ENCODE measurements at places on chromosomes 5 and 9.

DNA sequence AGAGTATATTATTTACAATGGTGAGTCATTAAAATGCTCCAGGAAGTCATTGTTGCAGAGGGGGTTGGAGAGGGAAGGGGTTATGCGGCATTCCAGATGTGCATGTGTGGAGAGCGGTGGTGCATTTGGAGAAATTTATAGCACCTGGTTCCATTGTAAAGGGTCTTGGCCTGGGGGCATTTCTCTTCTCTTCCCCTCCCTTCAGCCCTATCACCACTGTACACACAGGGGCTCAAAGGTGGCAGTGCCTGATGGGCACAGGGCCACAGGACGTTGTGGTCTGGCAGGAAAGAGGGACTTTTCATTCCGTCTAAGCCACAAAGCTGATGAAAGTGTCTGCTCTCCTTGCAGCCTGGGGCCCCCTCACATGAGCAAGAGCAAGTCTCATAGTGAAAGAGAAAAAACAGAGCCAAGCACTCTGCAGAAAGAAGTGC lies 442.4 kb upstream of the ZNF462 start:
- DNase-seq = no peak

GRCh38 chr9:126690431-126691051 lies 76.8 kb downstream of the LMX1B start:
- DNase-seq = no peak

DNA sequence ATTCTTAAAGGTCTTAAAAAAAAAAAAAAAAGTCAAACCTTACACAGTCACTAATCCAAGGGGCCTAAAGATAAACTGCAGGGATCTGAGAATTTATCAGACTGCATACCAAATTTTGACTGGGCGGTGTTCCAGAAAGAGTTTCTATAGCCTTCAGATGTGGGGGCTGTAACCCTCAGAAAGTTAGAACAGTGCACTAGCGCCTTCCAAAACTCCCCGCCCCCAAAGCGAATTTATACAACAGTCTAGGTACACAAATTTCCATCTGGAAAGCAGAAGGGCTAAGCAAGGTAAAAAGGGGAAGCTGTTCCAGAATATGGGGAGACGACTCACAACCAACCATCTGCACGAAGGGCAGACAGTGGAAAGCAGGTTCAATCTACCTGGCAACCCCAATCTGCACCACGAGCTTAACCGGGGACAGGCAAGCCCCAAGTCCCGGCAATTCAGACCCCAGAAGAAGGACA lies 813 bp downstream of the ERMP1 start:
- peak; percentile 38 for DNase-seq

DNA sequence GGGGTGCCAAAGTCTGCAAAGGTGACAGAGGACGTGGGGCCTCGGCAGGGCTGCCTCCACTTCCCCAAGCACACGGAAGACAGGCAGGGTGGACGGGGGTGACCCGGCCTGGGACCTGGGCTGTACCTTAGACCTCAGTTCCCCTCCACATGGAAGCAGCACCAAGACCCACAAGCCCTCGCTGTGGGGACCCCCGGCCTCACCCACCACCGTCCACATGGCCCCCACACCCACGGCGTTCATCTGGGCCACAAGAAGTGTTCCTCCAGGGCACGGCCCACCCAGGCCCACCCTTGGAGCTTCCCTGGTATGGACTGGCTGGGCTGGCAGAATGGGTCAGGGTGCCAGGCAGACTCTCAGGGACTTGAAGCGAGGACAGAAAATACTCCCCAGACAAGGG lies 45.8 kb upstream of the NKD2 start:
- no peak for DNase-seq

GRCh38 chr5:150473673-150474358 lies 24.3 kb upstream of the RPS14 start:
- no peak for DNase-seq

- DNase-seq = no peak
Measured at GRCh38 chr5:126351153-126351552, 72.1 kb upstream of the GRAMD2B start.

DNA sequence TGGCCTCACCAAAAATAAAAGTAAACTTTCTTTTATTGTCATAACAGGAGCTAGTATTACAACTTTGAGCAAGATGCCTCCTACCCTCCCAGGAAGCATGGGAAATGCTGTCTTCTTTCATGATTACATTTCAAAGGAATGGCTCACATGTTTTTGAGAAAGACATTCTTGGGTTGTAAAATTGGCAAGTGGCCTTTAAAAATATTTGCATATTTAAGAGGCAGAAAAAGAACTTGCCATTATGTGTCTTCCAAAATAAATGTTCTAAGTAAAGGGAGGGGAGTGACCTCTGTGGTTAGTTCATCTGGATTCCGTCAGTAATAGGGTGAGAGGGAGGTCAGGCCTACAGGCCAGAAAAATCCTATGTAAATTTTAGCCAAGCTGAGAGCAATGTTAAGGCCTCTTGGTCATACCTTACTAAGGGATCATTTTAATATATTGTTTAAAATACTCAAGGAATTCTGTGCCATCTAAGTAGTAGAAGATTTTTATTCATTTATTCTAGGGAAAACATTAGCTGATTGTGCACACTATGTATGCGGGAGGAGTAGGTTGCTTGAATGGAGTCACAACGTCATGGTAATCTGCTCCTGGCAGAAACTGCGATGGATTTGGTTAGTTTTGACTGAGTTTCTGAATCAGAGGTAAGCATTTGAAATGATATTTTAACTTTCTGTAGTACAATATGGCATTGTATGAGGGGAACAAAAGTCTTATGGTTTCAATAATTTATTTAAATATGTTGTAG lies 1485.7 kb upstream of the CDH9 start:
- no peak for DNase-seq

GRCh38 chr5:79697222-79698170 lies 7.9 kb downstream of the CMYA5 start:
- no peak for DNase-seq

- no peak for DNase-seq
Measured at GRCh38 chr5:137453483-137454080, 45.5 kb downstream of the SPOCK1 start.
